ENCODE measurements at places on chromosomes 16 and 17.

- no peak for DNase-seq
These were observed 365.7 kb upstream of the PMFBP1 start for GRCh38 chr16:72537664-72538063.

- DNase-seq, result no peak
These were observed 83.5 kb downstream of the GP2 start for GRCh38 chr16:20243731-20244281.

DNA sequence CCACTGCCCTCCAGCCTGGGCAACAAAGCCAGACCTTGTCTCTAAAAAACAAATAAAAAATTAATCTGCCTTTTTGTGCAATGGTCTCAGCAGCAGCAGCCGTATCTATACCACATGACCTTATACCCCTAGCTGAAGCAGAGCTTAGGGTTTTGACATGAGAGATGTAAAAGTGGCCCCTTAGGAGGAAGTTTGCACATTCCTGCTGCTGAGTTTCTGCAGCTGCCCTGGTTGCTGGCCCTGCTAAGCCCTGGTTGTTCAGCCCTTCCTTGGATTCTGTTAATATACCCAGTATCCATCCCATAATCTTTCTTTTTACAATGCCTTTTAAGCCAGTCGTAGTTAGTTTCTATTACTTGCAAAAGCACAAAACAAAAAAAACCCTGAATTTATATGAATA, 33.0 kb upstream of the PRKCB start:
- no peak for DNase-seq

GRCh38 chr16:84724606-84725309, 25.0 kb downstream of the USP10 start:
- DNase-seq, result no peak

DNA sequence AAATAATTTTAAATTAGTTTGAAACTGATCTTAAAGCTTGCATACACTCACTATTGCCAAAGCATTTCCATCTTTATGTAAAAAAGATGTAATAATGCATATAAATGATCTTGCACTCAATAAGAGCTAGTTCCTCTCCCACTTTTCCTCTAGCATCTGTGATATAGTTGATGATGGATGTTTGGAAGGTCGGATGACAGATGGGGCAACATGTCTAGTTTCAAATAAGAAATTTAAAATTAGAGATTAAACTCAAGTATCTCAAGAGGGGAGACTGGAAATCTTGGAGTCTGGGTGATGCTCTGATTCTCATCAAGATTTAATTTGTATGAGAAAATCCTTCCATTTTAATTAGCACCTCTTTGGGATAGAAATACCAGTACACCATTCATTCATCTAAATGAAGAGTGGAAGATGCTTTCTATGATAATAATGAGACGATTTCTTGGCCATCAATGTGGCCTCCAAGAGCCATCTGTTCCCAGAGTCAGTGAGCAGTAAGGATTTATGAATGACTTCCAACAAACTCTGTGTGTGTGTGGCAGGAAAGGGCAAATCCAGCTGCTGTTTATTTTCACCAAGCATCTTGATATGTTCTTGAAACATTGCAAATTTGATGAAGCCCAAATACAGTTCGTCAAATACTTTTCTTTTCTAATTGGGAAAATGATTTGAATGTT, 616.3 kb upstream of the CDH8 start:
- DNase-seq, result no peak

Measured in amniotic stem cell (primary cell).